ENCODE measurements at places on chromosomes 1 and 21.
A peak's percentile ranks its signal among the peaks of the same experiment; 100 is the strongest.

DNA sequence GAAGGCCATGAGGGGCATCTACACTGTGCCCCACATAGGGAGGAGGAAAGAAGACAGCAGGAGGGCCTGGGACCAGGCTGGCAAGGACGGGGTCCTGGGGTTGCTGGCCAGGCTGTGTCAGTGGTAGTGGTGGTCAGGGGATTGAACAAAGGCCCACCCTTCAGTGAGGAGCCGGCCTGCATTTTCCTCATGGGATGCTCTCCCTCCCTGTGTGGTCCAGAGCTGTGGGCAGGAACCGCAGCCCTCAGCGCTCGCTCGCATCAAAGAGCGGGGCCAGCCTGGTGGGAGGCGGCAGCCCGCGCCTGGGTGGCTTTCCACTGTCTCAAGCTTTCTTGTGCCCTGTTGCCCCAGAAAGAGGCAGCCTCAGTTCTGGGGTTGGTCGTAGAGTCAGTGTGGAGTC lies 24.8 kb downstream of the LHX4 start:
- no peak for DNase-seq

- no peak for DNase-seq
These were observed 418.8 kb downstream of the PTPRU start for GRCh38 chr1:29655145-29655544.

GRCh38 chr1:8722366-8722765 lies 95.1 kb downstream of the RERE start:
- no peak for DNase-seq

DNA sequence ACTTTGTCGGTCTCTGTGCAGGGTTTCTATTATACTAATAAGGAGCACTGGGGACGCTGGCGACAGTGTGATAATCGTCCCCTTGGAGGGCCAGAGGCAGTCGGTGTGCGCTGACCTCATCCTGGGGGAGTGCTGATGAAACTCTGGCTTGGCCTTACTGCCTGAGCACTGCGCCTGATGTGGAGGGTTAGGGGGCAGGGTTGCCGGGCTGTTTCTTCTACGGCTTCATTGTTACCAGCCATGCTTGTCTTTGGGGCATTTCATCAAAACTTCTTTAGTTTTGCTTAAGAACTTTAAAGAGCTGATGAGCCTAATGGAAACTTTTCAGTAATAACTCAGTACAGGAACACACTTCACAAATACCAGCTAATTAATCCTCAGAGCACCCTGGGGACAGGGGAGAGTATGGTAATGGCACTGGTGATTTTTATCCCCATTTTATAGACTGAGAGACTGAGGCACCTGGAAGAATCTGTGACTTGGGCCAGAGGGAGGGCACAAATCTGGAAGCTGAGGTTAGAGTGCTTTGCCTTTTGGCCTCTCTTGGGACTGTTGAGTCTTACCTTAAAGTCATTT lies 81.8 kb downstream of the PEX14 start:
- peak; percentile 28 for DNase-seq

GRCh38 chr1:44855742-44856141 lies 12.7 kb upstream of the PTCH2 start:
- DNase-seq: no peak

- DNase-seq: no peak
These were observed 15.2 kb upstream of the IGSF3 start for GRCh38 chr1:116682641-116683221.

DNA sequence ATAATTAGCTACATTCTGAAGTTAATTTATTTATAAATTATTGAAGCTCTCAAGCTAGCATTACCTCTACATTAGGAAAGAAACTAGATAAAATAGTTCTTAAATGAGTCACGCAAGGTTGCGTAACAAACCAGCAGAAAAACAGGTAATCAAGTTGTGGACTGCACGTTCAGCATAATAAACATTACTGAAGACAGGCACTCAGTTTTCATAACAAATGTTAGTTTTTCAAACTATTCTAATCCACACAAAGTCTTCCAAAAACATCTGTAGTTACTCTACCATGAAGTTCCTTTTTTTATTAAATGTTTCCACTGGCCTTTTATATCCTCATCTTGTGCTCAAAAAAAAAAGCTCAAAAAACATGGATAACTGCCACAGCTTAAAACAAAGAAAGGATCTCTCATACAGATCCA lies 1.3 kb downstream of the TOR1AIP2 start:
- DNase-seq: no peak

- peak; percentile 77 for DNase-seq
These were observed 8.1 kb downstream of the LRRC53 start for GRCh38 chr1:74504125-74504932.

DNA sequence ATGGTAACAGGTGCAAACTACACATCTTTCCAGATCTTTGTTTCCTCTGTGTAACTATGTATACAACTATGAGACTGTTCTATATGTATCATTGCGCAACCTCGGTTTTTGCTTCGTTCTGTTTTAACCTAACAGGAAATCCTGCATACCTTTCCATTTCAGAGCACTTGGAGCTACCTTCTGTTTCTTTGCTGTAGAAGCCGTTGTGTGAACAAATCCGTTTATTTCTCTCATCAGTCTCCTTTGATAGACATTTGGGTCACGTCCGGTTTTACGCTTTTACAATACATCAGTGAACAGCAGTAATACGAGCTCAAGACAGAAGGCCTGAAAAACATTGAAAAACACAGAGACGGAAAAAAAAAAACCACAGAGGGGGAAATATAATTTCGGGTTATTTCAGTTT lies 10.5 kb downstream of the ATP5IF1 start:
- no peak for DNase-seq

DNA sequence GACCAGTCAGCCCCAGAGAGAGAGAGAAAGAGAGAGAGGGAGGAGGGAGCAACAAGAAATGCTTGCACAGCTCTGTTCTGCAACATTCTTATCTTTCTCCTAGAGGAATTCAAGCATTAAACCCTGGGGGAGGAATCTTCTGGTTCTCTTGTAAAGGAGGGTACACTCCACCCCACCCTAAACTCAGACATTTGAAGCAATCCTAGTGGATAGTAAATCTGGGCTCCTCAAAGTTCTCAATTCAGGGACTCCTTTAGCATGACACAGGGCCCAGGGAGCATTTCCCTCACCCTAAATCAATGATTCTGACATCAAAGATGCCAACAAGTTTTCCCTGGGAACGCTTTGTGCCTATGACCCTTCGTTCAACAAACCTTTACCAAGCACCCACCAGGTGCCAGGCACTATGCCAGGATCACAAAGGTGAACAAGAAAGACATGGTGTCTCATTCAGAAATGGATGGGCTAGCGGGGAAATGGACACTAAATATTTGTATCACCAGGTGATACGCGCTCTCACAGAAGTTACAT lies 11.9 kb upstream of the CAPN2 start:
- no peak for DNase-seq

DNA sequence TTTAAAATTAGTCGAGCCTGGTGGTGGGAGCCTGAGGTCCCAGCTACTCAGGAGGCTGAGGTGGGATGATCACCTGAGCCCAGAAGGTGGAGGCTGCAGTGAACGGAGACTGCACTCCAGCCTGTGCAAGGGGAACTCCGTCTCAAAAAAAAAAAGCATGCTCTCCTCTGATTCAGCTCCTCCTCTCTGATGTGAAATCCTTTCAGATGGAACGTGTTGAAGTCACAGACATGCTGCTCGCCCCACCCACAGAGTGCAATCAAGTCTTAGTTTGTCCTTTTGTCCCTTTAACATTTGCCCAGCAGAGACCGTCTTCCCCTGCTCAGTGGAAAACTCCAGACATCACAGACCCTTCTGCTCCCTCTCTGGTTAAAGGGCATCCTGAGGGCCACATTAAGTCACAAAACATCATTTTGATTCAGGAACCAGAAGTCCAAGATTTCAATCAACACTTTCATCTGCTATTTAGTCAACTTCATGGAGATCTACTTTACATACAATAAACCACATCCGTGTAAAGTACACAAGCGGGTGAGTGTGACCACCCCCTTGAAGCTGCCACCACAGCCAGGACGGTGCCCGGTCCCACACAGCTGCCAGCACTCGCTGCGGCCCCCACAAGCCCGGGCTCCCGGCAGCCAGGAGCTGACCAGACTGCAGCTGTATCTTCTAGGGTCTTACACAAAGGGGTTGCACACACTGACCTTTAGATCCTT lies 18.9 kb upstream of the RNF223 start:
- DNase-seq: peak; percentile 4

- no peak for DNase-seq
These were observed 150.9 kb downstream of the CNIH3 start for GRCh38 chr1:224767031-224767430.

DNA sequence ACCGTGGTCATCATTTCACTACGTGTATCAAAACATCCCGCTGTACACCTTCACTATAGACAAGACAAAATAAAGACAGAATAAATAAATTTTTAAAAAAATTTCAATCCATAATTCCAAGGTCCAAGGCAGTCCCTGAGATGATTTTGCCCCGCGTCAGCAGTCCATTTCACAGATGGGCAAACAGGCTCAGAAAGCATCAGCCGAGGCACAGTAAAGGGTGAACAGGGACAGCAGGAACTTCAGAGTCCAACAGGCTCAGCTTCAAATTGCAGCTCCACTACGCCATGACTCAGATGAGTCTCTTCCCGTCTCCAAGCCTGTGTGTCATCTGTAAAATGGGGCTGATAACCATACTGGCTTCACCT lies 15.0 kb downstream of the MATN1 start:
- DNase-seq: no peak

DNA sequence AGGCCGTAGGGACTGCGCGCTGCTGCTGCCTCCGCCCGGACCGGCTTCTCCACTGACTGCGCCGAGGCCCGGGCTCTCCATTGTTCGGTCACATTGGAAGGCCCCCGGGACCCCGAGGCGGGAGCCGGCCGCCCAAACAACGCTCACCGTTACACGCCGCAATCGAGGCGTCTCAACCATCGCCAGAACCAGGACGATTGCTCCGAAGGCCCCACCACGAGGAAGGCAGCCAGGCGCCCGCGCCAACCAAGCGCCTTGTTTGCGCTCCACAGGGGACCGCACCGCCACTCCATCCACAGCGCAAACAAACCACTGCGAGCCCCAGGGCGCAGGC lies 595 bp downstream of the GLUL start:
- no peak for DNase-seq

- DNase-seq: no peak
These were observed 2.8 kb downstream of the MASP2 start for GRCh38 chr1:11044086-11044848.

- DNase-seq: no peak
These were observed 577.5 kb downstream of the USP25 start for GRCh38 chr21:16307256-16307655.
